ENCODE measurements at places on chromosomes 5 and 9.

DNA sequence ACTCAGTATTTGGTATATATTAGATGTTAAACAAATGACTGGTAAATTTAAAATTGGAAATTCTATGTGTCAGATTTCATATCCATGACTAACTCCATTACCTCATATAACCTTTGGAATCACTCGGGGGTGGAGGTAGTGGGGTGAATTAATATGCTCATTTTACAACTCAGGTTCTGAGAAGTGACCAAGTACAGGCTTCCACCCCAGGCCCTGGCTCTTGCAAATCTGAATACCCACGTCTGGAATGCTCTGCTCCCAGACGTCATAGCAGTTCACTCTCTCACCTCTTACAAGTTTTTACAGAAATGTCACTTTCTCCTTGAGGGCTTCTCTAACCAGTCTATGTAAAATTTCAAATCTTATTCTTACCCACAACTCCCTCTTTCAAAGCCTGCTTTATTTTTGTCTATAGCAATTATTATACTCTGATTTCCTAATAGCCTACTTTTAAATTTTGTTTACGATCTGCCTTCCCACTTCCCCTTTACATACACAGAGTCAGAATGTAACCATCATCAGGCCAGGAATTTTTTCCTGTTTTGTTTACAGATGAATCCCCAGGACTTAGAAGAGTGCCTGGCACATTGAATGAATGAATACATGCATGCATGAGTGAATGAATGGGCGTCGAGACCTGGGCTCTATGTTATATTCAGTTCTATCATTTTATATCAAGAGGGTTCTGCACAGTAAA lies 134.1 kb upstream of the IFNE start:
- no peak for DNase-seq

DNA sequence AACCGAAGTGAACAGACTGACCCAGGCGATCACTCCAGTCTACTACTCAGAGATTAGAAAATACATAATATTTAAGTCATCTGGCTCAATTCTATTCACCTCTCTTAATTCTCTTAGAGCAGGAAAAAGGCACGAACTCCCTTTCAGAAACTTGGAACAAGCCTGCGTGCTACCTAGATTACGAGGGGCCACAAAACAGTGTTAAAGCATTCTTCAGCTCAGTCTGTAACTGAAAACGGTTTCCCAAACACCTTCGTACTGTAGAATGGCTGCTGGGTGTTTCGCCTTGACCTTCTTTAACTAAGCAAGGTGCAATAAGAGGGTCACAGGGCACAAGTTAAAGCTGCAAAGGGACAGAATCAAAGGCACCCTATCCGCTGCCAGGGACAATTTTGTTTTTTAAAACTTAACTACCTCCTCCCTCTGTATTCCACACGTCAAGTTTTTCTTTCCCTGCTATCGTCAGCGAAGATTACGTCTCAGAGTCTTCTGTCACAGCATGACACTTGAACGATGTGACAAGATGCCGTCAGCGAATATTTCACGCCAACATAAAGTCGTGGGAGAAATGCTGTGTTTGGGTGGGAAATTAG lies 687 bp downstream of the LYSMD3 start:
- DNase-seq: no peak

GRCh38 chr5:151739939-151740335 lies 18.5 kb downstream of the ATOX1 start:
- DNase-seq: no peak

GRCh38 chr9:92245005-92245797 lies 48.3 kb downstream of the IARS1 start:
- DNase-seq: no peak

- no peak for DNase-seq
These were observed 49.5 kb upstream of the RETREG1 start for GRCh38 chr5:16666130-16666882.

- no peak for DNase-seq
These were observed 45.7 kb upstream of the SLCO4C1 start for GRCh38 chr5:102341681-102342288.

- DNase-seq: no peak
These were observed 58.4 kb downstream of the ARHGEF37 start for GRCh38 chr5:149639737-149640136.

GRCh38 chr9:106358331-106358730 lies 504.6 kb upstream of the ZNF462 start:
- DNase-seq: no peak

- no peak for DNase-seq
These were observed 130.7 kb upstream of the NR3C1 start for GRCh38 chr5:143533978-143534760.
